ENCODE measurements at places on chromosomes 12 and 14. TPM values are rescaled to one million over a fixed set of nuclear protein-coding genes. Genes with fewer than 3 reads are reported as not detected.

The PTPN21 gene
- total RNA-seq, result 30.1 TPM

The OR4K5 gene
- total RNA-seq, result not detected

The TSHR gene
- not detected for total RNA-seq

- peak; percentile 51 for DNase-seq
Observed at GRCh38 chr12:58657190-58657589, 263.1 kb downstream of the LRIG3 start.

GRCh38 chr14:90558983-90559590 is 162.3 kb downstream of the CALM1 start:
- no peak for DNase-seq

DNA sequence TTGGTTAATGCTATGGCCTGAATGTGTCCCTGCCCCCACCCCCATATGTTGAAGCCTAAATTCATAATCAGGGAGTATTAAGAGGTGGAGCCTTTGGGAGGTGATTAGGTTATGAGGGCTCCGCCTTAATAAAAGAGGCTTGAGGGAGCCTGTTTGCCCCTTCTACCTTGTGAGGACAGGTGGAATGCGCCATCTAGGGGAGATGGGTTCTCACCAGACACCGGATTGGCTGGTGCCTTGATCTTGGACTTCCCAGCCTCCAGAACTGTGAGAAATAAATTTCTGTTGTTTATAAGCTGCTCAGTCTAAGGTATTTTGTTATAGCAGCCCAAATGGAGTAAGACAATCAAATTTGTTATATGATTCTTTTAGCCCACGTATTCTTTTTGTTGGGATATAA is 148.3 kb downstream of the PTCSC3 start:
- no peak for DNase-seq

- DNase-seq, result no peak
Observed at GRCh38 chr12:115129727-115130126, 445.8 kb upstream of the TBX3 start.

- DNase-seq, result peak; percentile 67
Observed at GRCh38 chr12:2168808-2169207, 116.0 kb downstream of the CACNA1C start.

- peak; percentile 14 for DNase-seq
Observed at GRCh38 chr12:2083561-2083960, 30.8 kb downstream of the CACNA1C start.

Measured in astrocyte (in vitro differentiated cells and primary cell).